ENCODE measurements at places on chromosomes 2 and 18.

- DNase-seq = peak; percentile 25
Observed at GRCh38 chr2:113965644-113966043, 75.8 kb downstream of the ACTR3 start.

GRCh38 chr2:9140645-9141044, 66.0 kb upstream of the ASAP2 start:
- no peak for DNase-seq

- no peak for DNase-seq
Observed at GRCh38 chr2:5373200-5373599, 319.0 kb upstream of the SOX11 start.

- no peak for DNase-seq
Observed at GRCh38 chr2:107530046-107530445, 296.6 kb upstream of the RGPD4 start.

GRCh38 chr2:151042964-151043363, 218.7 kb downstream of the RBM43 start:
- DNase-seq = no peak

GRCh38 chr2:238898534-238899281, 50.8 kb downstream of the TWIST2 start:
- no peak for DNase-seq

DNA sequence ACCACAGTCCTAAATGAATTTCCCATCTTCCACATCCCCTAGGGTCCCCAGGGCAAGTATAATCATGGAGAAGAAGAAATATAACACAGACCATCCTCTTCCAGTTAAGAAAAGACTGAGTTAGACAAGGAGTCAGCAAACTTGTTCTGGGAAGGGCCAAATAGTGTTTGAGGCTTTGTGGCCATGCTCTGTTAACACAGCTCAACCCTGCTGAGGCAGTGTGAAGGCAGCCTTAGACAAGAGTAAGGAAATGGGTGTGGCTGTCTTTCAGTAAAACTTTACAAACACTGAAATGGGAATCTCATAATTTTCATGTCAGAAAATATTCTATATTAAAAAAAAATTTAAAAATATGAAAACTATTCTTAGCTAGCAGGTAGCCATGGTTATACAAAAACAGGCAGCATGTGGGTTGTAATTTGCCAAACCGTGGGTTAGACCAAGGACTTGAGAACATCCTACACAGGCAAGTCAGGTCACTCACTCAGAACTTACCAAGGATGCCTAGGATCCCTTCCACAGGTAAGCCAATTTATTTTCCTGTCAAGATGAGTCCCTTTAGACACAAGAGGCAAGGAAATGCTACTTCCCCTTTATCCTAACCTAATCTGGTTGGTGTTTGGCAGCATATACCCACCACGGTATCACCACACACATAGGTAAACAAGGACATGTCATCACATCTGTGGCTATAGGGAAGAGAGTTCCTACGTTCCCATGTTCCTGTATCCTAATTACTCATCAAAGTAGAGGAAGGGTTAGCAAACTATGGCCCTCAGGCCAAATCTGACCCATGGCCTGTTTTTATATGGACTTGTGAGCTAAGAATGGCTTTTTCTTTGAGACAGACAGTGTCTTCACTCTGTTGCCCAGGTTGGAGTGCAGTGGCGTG, 31.9 kb downstream of the C2orf74 start:
- DNase-seq = no peak

Measured in stimulated activated CD4-positive, alpha-beta T cell treated with anti-CD3 and anti-CD28 coated beads, Interleukin-1b, Interleukin-23, amount 100 ng/mL, for 48 hours (primary cell).